ENCODE measurements at places on chromosomes 13 and 19. TPM values are rescaled to one million over a fixed set of nuclear protein-coding genes. Genes with fewer than 3 reads are reported as not detected.
A peak's percentile ranks its signal among the peaks of the same experiment; 100 is the strongest.

DNA sequence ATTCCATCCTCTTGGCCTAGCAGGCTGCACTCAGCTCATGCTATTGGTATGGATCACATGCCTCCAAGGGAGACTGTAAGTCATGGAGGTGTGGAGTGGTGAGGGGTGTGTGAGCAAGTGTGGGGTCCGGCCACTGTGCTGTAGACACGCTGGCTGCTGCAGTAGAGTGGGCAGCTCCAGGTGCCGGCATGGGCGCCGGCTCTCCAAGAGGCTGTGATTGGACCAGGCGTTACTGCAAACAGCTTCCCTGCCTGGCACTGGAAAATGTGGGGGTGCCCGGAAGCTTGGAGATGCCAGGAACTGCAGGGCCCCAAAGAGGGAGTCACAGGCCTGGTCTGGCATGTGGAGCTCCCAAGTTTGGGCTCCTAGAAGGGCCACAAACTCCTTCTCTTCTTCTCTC lies 245.7 kb downstream of the GPC6 start:
- no peak for DNase-seq

GRCh38 chr13:29573190-29573589 lies 22.3 kb downstream of the SLC7A1 start:
- no peak for DNase-seq

- peak; percentile 72 for DNase-seq
Measured at GRCh38 chr19:15280915-15281683, 48.9 kb upstream of the EPHX3 start.

Gene MUC16
- 0.01 TPM for polyA plus RNA-seq

DNA sequence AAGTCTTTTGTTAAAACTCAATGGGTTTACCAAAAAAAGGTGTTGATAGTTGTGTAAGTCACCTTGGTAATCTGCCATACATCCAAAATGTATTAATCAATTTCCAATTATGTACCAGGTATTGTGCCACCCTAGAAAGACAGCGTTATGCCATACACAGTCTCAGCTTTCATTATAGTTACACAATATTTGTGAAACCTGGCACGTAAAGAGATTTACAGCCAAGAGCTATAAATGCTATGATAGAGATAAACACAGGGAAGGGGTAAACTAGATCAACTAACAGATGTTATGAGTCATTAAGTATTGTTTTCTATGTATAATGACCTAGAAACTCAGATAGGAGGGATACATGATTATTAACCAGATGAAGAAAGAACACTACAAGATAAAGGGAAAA lies 725.6 kb upstream of the SLITRK5 start:
- DNase-seq, result no peak

DNA sequence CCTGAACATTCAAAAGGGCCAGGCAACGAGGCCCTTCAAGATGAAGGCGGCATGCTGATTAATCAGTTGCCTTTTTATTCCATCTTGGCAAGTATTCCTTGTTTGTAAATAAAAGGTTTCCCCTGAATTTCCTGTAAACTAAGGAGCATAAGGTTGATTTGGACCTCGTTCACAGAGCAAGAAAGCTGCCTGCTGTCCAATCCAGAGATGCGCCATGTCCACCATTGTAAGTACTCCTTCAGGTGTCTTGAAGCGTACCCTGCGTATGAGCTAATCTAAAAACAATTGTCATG lies 884.7 kb downstream of the PCDH9 start:
- DNase-seq, result no peak

Gene SLITRK6
- polyA plus RNA-seq, result 10.8 TPM

GRCh38 chr13:37806666-37807065 lies 62.9 kb downstream of the TRPC4 start:
- peak; percentile 1 for DNase-seq

GRCh38 chr13:49419276-49419675 lies 24.6 kb downstream of the CAB39L start:
- DNase-seq, result no peak
